ENCODE measurements at places on chromosomes 16 and 17. TPM values are rescaled to one million over a fixed set of nuclear protein-coding genes. Genes with fewer than 3 reads are reported as not detected.
A peak's percentile ranks its signal among the peaks of the same experiment; 100 is the strongest.

GRCh38 chr17:835263-835662, 53.1 kb downstream of the MRM3 start:
- peak; percentile 96 for DNase-seq

Gene ITGAL
- total RNA-seq: not detected

Gene TLCD2
- total RNA-seq: 0.71 TPM

GRCh38 chr16:1469693-1470201, 5.1 kb downstream of the CLCN7 start:
- no peak for DNase-seq

GRCh38 chr16:60041671-60042070, 1307.6 kb upstream of the GOT2 start:
- DNase-seq: no peak

- no peak for DNase-seq
Measured at GRCh38 chr17:43779145-43780125, 658 bp upstream of the DUSP3 start.

DNA sequence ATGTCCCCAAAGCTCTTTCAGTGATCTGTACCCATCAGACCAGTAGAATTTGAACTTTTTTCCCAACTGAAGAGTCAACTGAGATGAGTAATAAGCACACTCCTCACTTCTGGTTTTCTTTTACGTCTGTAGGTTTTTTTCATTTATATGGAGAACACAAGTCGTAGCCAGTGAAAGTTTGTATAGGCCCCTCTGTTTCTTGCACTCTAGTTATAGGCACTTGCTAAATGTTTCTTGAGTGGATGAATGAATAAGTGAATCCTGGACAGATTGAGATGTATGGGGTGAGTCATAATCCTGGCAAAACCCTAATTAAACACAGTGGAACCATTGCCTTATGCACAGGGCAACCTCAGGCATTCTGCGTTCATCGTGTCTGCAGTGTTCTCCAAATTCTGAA, 193.7 kb upstream of the TBX2 start:
- peak; percentile 73 for DNase-seq

DNA sequence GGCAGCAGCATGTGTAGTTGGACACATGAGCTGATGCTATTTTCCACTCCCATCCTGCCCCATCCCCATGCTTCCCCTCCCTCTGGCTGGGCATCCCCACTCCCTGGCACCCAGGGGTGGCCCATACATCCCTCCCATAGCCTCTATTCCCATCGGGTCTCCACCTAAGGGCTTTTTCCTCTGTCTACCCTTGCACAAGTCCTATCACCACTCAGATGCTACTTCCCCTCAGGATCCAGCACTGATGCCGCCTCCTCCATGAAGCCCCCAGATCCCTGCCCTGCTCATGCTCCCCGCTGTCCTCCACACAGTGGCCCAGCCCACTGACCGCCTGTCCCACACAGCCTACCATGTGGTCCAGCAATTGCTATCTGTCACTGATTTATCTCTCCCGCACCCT, 15.8 kb downstream of the TRPV1 start:
- no peak for DNase-seq

DNA sequence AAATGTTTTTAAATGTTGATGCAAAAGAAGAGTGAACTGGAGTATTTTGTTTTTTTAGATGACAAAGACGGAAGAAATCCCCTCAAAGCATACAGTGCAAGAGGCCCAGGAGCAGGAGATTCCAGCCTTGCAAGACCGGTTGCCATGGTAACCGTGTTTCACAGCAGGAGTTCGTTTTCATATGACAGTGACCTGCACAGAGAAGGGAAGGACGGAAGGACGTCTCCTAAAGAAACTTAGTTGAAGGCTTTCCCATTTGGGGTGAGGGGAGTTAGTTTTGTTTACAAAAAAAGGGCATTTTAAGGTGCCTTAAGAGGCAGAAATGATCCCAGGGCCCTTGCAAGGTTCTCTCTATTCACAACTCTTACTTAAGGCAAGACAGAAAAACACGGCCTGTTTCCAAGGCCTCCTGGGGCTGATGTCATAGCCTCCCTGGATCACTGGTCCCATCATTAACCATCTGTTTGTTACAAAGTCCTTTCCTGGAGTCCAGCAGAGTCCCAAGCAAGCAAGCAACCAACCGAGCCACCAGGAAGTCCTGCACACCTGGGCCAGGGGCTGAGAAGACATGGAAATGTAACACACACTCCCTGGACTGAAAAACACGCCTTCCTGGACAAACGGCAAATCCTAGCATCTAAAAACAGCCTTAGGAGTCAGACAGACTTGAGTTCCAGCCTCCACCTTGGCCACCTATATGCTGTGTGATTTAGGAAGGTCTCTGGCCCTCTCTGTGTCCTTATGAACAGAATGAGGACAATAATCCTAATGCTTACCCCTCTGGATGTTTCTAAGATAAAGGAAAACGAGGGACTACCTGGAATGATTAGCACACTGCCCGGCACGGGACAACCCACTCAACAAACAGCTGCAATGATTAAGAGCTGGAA, 30.3 kb upstream of the RPH3AL start:
- DNase-seq: no peak

DNA sequence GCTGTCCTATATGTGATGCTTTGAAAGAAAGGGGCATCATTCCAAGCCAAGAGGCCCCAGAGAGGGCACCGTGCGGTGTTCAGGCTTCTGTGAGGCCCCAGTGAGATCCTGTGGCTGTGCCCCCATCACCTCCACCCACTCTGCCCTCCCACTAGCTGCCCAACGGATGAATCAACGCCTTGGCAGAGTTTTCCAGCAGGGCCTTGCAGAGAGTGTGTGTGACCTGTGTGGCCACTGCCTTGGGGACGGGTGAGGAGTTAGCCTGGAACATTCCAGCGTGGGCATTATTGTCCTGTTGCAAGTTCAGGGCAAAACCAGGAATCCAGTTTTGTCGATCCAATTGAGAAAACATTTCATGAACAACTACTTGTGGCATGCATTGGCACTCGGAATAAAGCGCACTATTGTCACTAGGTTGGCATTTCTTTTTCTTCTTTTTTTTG, 53.7 kb downstream of the SF3B3 start:
- peak; percentile 44 for DNase-seq
